Fibroblast of pulmonary artery (primary cell): ENCODE measurements at places on chromosomes 7 and 10.
A peak's percentile ranks its signal among the peaks of the same experiment; 100 is the strongest.

GRCh38 chr7:140333223-140333622 lies 65.1 kb downstream of the SLC37A3 start:
- no peak for DNase-seq

- DNase-seq = peak; percentile 80
Measured at GRCh38 chr7:108093851-108094331, 36.3 kb downstream of the LAMB4 start.

DNA sequence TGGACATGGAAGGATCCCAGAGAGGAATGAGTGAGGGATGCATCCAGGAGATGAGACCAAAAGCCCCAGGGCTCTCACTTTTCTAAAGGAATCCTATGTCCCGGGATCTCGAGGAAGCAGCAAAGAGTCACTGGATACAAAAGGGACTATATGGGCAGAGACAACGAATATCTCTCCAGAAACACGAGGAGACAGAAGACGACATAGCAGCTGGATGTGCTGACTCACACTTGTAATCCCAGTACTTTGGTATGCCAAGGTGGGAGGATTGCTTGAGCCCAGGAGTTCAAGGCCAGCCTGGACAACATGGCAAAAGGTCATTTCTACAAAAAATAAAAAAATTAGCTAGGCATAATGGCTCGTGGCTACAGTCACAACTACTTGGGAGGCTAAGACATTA lies 24.7 kb upstream of the MSMB start:
- no peak for DNase-seq

DNA sequence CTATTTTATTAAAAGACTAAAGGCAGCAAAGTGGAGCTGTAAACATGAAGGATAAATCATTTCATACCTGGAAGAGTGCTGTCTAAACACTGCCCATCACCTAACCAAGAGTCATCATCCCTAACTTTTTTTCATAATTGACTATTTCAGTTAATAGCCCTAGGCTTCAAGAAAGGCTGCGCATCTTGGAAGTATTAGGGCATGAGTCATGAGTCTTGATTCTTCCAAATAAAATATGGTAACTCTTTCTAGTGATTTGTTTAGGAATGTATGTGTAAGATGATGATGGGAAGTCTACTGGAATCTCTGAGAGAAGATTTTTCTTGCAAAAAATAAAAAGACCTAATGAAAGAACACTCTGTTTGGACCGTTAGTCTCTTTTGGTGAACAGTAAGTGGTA lies 207.7 kb upstream of the AHR start:
- peak; percentile 58 for DNase-seq

DNA sequence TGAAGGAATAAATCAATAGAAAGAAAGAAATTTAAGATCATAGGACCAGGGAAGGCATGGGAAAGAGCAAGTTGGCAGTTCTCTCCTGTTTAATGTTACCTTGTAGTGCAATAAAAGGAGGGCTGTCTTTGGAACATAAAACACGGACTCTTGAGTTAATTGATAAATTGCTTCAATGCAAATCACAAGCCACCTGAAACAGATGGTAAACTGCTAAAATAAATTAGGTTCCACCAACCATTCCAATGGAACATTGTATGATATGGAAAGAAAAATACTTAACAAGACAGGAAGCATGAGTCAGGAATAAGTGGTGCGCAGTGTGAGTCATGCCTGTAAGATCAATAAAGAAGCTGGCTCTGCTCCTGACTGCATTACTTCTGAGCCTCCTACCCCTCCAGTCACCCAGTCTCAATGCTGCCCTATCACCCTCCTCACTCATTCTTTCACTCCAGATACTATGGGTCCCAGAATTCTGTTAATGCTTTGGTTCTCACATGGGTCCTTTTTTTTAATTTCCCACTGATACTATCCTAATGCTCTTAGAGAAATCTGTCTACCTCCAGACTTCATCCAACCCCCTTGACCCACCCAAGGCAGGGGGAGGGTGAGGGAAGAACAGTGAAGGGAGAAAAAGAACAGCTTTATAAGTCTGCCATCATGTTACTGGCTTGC lies 78.9 kb downstream of the LRRC17 start:
- peak; percentile 94 for DNase-seq

DNA sequence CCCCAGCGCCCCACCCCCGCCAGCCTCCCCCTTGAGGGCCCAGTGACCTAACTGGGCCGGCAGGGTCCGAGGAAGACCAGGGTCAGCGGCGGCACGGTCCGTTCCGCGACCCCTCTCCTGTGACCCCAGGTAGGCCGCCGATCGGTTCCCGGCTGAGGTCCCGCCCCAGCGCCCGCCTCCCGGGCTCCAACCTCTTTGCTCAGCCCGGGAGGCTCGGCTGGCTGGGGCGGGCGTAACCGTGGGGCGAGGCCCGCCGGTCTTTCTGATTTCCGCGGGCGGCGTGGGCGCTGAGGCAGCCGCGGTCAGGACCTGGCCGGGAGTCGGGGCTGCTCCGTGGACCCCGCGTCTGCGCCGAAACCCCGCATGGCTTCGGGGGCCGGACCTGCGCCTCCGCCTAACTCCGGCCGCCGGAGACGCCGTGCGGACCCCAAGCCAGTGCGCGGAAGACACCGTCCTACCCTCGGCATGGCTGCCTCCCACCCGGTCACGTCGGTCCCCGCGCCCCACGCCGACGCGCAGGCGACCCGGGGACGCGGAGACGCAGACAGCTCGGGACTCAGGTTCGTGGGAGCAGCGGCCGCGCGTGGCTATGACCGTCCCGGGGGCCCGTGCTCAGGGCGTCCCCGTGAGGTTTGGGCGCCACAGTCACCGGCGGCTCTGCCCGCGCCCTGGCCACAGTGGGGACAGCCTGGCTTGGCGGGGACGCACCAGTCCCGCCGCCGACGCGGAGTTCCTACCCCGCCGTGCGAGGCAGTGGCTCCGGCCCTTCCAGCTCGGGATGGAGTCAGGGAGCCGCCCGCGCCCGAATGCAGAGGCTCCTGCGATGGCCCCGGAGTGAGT lies 1.0 kb upstream of the VENTX start:
- no peak for DNase-seq

- no peak for DNase-seq
Measured at GRCh38 chr10:100482834-100483185, 20.0 kb downstream of the WNT8B start.

- DNase-seq = peak; percentile 88
Measured at GRCh38 chr7:135385209-135385608, 124.7 kb downstream of the CNOT4 start.

- DNase-seq = no peak
Measured at GRCh38 chr10:91033324-91033950, 112.5 kb upstream of the ANKRD1 start.

DNA sequence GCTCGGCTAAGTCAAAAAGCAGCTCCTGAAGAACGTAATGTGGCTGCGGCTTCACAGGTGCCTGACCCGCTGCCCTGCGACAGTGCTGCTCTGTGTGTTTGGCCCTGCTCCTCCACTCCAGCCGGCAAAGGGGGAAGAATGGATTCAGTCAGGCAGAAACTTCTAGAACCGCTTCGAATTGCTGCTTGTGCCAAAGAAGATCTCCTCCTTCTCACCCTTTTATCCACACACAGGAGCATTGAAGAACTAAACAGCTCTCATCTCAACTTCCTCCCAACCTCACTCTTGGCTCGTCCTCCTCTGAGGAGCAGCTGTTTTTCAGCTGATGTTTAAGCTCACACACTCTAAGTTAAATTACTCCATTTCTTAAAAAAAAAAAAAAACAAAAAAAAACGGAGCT lies 651.4 kb downstream of the INHBA start:
- DNase-seq = no peak

DNA sequence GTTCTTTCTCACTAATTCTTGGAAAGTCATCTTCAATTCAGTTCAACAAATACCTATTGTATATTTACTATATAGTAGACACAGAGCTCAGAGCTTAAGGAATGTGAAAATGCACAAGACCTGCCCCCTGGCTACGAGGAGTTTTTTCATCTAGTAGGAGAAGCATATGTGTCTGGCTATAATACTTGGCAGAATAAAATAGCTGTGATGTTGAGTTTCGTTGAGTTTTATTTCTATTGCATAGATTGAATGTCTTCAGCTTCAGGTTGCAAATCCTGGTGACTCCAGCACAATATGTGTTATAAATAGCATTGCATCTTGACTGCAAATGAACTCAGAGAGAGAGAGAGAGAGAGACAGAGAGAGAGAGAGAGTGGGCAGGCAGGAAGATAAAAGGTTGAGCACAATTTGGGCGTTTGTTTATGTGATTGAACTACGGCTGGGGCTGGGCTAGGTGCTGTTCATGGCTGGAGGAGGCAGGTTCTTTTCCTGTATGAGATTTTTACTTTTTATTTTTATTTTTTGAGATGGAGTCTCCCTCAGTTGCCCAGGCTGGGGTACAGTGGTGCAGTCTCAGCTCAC lies 229.6 kb downstream of the GALNT17 start:
- no peak for DNase-seq
